ENCODE measurements at places on chromosomes 2 and 18. TPM values are rescaled to one million over a fixed set of nuclear protein-coding genes. Genes with fewer than 3 reads are reported as not detected.

Gene AKAIN1
- not detected for polyA plus RNA-seq

Gene TSPYL6
- polyA plus RNA-seq = not detected

DNA sequence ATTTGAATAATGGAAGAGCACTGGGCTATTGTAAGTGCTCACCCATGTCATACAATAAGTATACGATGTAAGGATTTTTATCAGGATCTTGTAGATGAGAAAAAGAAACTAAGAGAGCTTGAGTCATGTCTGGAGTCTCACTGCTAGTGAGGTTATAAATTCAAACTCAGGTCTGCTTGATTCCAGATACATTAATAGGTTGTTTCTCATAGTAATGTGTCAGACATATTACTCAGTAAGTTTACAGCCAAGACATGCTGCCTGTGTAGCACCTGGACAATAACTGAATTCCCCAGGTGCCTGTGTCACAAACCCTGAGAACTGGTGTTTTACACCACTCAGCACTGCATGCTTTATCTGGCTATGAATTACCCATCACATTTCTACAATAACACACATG, 216.9 kb upstream of the LRP1B start:
- DNase-seq = peak; percentile 58

DNA sequence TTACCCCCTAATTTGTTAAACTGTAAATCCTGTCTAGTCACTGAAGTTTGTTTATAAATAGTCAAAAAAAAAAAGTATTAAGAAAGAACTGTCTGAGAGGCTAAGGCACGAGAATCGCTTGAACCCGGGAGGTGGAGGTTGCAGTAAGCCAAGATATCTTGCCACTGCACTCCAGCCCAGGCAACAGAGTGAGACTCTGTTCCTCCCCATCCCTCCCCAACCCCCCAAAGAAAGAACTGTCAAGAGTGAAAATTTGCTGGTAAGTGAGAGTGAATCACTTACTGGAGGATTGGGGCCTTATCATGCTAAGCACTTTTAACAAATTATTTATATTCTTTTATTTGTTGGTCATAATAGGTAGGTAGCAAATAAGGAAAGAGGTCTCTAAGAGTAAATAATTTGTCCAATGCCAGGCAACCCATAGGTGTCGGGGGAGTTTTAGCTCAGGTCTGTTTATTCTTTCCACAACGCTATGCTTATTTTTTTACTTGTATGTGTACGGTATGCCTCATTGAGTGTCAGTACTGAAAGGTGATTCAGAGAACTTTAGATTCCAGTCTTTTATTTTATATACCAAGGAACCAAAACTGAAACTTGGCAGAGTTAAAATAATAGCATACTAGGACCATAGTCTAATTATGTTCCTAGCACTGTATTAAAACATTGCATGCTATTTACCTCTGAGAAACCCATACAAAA, 2.5 kb downstream of the TAF4B start:
- DNase-seq = no peak

All from mammary epithelial cell (primary cell).